ENCODE measurements at places on chromosomes 1 and 21.

DNA sequence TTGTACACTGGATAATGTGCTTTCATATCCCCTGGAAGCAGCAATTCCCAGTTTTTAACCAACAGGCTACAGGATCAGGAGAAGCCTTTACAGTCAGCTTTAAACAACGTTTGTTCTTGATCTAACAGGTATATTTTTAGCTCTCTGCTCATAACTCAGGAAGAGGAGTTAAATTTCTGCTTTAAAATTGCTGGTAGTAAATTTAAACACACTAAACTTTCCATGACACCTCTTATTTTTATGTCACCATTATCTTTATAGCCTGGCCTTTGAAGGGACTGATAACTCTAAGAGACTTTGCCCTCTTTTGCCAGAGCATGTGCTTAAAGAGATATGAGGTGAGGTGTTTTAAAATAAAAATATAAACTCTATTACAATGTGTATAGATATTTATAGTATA, 119.6 kb upstream of the BRINP3 start:
- DNase-seq = no peak

DNA sequence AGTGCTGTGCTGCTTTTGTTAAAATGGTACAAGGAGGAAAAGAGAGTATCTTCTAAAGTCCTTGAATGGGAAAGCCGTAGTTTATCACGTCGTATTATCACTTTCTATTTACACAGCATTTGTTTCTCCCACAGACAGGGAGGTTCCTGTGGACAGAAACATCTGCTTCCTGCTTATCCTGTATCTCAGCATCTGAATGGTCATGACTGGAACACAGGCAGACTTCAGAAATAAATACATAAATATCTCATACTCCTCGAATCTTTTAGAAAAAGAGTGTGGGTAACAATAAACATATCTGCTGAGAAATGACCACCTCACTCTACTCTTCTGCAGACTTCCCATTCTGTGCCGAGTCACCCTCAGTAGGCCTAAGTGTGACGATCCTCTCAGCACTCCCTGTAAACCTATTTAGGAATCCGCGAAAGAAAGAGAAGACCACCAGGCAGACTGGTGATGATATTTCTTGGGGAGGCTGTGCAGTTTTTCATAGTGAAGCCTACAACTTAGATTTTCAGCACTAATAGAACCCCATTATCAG, 393.5 kb downstream of the SMYD3 start:
- DNase-seq = peak; percentile 74

DNA sequence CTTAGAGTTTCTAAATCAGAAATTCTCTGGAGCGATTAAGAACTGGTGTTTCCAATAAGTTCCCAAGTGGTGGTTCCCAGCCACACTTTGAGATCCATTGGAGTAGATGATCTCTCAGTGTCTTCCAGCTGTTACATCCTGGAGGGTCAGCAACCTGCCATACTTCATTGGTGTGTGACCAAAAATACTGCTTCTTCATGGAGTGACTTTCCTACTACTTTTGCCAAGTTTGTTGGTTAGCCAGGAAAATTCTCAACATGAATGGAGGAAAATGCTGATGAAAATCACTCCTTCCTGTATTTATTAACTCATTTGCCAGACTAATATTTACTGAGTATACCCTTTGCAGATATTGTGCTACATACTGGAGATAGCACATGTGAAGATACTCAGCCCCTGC, 186.1 kb downstream of the FGGY start:
- DNase-seq = no peak

DNA sequence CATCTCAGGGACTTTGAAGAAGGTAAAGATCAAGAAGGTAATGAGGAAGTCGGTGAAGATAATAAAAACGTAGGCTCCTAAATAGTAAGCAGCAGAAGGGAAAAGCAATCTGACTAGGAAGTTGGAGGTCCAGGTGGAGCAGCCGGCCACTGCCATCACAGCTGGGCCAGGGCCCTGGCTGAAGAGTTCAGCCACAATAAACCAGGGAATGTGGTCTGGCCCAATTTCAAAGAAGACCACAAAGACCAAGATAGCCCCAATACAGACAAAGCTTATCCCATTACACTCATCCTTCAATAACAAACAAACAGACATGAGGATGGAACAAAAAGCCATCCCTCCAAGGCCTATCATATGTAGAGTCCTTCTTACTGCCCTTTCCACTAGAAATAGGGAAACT, 18.4 kb upstream of the JAK1 start:
- DNase-seq = no peak

DNA sequence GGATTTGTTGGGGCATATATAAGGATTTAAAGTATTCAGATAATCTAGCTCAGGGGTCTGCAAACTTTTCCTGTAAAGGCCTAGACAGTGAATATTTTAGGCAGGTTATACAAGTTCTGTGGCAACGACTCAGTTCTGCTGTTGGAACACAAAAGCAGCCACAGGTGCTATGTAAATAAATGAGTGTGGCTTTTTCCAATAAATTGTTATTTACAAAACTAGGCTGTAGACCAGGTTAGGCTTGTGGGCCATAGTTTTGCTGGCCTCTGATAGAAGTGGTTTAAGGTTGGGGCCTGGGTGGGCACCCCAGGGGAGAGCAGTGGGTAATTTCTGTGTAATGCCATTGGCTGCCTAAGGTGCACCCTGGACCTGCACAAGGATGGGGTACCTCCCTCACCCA, 16.9 kb upstream of the IGFN1 start:
- no peak for DNase-seq

- DNase-seq = no peak
Observed at GRCh38 chr1:209262631-209263030, 320.9 kb upstream of the CAMK1G start.

DNA sequence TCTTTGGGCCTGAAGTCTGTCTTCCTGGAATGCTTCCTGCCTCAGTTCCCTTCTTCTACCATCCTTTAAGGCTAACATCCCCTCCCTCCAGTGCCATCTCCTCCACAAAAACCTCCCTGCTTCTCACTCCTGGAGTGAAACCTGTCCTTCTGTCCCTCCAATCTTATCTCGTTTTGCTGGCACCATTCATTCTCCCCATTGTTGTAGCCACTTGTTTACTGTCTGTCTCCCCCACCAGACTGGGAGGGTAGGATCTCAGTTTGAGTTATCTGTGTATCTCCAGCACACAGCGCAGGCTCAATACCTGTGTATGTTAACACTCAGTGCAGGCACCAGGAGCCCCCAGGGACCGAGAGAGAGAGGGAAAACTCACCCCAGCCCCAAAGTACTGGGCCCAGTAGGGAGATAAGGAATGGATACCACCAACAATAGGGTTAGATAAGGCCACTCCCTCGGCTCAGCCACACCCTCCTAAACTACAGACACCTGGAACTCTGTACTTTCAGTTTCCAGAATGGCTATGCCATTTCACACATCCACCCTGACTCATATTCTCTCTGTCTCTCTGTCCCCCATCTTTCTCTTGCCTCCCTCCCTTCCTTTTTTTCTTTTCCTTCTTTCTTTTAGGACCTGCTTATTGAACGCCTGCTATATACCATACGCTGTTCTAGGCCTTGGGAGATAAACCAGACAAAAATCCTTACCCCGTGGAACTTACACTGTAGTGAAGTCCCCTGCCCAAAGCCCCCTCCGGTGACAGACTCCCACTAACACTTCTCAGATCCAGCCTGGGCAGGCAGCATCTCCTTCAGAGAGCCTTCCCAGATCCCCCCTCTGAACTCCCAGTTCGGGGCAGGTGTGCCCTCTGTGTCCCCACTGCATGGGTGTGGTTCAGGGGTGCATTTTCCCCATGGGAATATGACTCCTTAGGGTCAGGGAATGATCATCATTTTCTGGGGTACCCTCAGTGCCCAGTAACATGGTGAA, 3.3 kb upstream of the SSBP3 start:
- no peak for DNase-seq

DNA sequence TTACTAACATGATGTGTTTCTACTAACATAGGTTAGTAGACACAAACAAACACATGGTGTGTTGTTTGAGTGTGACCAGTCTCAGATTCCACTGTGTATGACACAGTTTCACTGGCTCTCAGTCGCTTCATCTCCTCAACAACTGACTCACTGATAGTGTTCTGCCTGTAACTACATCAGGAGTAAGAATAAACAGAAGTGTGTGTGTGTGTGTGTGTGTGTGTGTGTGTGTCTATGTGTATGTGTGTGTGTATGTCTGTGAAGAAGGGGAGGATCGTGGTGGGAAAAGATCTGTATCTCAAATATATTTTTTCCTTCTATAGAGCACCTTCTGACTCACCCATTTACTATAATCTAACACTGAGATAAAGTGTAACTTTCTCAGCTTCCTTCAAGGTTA, 391.0 kb downstream of the PTPRC start:
- no peak for DNase-seq

Measured in GDM1 (cell line).